ENCODE measurements at places on chromosomes 6 and 20.
A peak's percentile ranks its signal among the peaks of the same experiment; 100 is the strongest.

DNA sequence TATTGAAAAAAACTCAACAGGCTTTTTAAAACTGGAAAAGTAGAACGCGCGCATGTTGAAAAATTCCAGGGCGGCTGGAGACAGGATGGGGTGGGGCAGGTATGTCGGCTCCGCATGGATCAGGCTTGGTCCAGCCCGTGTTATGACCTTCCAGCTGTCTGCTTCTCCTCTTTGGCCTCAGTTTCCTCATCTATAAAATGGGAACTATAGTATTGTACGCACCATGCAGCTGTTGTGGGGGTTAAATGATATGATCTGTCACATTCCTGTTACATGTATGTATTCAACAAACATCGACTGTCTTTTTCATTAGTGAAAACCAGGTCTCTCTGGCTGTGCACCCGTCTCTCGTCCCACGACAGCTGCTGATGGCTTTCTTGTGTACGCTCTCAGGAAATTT, 18.8 kb downstream of the PHACTR3 start:
- no peak for DNase-seq

- DNase-seq: no peak
Observed at GRCh38 chr6:90559931-90560330, 26.9 kb downstream of the MAP3K7 start.

GRCh38 chr6:1524040-1524480, 85.7 kb upstream of the FOXC1 start:
- peak; percentile 44 for DNase-seq

- no peak for DNase-seq
Observed at GRCh38 chr6:161249327-161249726, 24.5 kb downstream of the AGPAT4 start.

DNA sequence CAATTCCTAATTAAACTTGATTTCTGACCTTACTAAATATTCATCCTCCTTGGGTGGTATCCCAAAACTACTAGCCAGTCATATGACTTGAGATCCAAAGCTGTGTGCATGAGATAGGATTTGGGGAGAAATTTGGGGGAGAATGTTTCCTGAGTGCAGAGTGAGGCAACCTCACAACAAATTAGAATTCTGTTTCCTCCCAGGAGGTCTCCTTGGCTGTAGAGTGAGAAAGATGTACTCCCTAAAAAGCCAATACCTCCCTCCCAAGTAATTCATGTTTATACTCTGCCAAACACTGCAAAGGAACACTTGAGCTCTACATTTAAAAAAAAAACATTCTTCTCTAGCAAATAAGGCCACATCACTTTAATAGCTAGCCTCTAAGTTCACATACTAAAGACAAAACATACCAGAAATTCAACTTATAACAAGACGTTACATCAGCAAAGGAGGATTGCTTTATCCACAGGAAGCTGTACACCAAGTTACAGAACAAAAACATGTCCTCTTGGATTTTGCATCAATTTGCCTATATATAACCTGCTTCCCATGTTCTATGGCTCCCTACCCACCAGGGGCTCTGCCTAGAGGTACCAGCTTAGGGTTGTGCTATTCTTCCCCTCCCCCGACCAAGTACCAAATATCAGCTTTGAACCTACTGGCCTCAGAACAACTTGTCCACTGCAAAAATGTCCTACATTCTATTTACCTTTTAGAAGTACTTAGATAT, 15.4 kb upstream of the TMEM30A start:
- no peak for DNase-seq

DNA sequence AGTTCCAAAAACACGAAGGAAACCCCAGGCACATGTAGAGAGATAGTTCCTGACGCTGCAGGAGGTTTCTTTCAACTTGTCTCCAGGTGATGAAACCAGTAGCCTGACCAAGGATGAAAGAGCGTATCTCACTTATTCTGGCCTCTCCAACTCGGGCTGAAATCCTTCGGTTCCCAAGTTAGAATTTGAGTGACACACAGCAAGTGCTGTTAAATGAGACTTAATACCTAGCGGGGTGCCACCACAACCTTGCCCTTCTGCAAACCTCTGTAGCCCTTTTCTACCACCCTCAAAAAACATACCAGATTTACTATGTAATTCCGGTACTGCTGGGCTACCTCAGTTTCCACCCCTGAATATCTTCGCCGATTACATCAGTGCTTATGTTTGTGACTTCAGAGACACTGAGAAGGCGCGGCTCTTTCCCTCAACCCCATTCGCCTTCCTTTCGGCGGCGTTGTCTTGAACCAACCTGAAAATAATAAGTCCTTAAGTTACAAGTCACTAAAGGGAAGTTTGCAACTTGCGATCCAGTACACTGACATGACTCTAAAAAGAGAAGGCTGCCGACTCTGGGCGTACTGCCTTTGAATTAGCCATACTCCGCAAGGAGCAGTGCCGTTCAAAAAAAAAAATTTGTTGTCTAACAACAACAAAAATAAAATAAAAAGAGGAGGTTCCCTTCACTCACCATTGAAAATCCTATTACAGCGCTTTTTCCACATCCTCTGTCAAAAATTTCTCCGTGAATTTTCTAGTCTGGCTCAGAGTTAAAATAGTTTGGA, 194.9 kb upstream of the ZNF184 start:
- DNase-seq: no peak

DNA sequence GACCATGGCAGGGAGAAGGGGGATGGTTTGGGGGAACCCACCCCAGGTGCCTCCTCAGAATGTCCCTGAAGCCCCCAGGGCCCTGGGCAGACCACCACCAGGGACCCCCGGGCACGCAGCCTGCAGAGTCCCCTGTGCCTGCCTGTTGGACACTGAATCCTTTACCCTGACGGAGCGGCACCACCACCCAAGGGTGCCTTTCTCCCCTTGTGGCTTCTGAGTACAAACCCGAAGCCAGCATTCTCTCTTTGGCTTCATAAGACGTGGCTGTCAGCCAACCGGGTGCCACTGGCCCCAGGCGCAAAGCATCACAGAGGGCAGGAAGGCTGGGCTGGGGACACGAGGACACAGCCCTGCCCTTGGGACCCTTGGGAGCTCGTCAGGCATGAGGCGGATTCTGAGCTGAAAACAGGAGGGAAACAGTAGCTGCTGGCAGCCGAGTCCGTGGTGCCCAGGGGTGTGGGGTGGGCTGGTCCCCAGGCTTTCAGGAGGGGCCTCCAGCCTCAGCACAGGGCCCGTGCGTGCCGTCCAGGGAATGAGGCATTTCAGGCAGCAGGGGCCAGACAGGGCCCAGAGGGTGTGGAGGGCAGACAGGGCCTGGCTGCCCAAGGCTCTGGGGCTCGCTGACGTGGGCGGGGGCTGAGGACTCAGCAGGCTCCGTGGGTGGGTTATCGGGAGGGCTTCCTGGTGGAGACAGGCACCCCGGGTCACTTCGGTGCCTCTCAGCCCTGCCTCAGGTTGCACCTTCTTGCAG, 3.5 kb downstream of the COL9A3 start:
- no peak for DNase-seq

DNA sequence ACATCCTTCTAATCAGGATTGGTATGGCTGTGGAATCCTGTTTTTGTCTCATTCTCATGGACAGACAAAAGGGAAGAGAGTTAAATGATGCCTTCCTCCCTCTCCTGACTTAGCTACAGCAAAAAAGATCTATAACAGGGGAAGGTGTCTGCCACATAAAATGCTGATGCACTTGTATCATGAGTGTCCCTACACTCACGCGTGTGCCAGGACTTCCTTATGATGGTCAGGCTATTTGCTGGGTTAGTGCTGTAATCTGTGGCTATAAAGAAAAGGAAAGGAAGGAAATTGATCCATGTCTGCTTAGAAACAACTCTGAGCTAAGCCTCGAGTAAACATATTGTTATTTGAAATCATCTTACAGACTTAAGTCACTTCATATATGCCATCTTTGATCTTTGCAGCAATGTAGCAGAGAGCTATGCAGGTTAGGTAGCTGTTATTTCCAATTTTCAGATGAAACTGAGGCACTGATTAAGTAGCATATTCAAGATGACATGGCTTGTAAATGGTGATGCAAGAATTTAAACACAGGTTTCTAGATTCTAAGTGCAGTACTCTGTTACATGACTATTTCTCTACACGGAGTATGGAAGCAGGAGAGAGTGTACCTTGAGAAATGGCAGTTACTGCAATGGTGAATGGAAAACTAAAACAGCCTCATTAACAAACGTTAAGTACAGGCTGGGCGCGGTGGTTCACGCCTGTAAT, 8.4 kb upstream of the DHX35 start:
- DNase-seq: no peak

DNA sequence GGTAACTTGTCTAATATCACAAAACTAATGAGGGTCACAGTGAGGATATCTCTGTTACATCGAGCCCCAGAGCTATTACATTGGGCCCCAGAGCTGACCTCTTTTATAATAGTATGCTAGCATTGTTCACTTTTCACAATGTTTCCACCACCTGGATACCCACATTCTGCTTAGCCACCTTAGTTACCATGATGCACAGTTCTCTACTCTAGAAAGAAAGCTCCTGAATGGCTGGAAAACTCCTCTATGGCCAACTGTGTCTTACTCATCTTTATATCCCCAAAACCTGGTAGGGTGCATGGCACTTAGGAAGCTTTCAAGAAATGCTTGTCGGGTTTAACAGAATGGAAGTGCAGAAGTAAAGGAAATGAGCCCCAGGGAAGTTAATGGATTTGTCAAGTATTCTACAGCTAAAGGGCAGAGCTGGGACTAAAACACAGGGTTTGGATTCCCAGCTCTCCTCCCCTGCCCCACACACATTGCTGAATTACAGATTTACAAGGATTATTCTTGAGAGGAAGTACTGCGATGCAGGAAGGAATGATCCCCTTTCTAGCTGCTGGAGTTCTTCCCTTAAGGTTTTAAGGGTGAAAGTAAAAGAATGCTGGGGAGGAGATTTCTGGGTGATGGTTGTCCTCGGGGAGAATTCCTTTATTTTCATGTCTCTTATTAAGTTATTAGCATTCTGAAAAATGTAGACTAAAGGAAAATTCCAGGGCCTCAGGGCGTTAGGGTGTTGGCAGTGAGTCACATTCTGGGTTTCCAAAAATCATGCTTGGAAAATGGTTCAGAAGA, 16.1 kb upstream of the HINT3 start:
- DNase-seq: no peak

- no peak for DNase-seq
Observed at GRCh38 chr6:109695468-109695867, 4.4 kb downstream of the FIG4 start.

DNA sequence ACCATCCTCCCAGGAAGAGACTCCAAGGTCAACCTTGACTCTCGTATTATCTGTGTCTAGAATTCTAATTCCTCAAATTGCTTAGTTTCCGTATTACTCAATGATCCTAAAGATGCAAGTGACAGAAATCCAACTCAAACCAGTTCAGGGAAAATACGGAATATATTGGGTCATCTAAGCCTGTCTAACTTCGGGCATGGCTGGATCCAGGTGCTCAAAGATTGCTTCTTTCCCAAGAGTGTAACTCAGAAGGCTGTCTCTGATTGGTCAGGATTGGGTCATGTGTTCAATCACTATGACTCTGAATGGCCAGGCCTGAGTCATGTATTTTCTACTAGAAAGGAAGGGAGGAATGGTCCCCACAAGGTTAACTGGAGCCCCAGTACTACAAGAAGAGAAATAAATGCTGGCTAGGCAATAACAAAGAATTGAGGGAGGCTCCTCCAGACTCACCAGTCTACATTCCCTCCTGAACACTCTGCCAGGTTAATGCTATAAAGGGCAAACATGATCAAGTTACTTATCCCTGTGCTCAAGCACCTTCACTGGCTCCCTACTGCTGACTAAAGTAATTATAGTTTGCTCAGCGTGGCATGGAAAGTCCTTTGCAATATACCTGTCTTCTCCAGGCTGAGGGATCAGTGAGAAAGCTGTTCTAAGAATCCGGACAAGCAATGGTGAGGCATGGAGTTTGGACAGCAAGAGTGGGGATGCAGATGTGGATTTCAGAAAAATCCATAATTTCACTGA, 15.4 kb upstream of the PREX1 start:
- DNase-seq: no peak

DNA sequence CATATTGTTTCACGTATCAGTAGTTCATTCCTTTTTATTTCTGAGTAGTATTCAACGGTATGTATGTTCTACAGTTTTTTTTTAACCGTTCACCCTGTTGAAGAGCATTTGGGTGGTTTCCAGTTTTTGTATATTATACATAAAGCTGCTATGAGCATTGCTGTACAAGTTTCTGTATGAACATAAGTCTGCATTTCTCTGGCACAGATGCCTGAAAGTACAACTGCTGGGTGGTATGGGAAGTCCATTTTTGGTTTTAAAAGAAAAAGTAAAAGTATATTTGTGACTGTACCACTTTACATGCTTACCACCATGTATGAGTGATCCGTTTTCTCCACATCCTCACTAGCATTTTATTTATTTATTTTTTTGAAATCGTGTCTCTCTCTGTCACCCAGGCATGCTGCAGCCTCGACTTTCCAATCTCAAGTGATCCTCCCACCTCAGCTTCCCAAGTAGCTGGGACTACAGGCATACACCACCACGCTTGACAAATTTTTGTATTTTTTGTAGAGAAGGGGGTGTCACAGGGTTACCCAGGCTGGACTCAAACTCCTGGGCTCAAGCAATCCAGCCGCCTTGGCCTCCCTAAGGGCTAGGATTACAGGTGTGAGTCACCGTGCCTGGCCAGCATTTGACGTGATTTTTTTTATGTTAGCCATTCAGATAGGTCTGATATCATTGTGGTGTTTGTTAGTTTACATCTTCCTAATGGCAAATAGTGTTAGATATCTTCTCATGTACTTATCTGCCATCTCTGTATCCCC, 11.0 kb upstream of the SIM1 start:
- DNase-seq: no peak

DNA sequence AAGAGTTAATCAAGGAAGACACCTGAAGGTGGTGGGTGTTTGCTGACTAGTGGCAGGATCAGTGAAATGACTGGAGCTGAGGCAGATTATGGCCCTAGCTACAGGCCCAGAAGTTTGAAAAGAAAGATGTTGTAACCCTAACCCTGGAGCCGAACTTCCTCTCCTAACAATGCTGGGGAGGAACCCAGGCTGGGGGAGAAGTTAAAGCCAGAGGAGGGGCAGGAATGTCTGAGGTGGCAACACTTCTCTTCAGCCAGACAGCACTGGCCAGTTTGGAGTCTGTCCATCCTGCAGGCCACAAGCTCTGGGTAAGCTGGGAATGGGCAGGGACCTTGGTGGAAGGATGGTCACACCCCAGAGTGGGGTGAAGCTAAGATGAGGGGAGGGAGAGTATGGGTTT, at the start of gene LST1:
TSS of gene LST1 (plus strand) at position 270 of the 400 bp plus-strand sequence. CDS start 1,023 bp downstream, outside the sequence.
- peak; percentile 16 for DNase-seq

- DNase-seq: no peak
Observed at GRCh38 chr20:50919567-50919966, 11.7 kb downstream of the ADNP start.
